Activated naive CD4-positive, alpha-beta T cell (primary cell): ENCODE measurements at places on chromosomes 7 and 10.

DNA sequence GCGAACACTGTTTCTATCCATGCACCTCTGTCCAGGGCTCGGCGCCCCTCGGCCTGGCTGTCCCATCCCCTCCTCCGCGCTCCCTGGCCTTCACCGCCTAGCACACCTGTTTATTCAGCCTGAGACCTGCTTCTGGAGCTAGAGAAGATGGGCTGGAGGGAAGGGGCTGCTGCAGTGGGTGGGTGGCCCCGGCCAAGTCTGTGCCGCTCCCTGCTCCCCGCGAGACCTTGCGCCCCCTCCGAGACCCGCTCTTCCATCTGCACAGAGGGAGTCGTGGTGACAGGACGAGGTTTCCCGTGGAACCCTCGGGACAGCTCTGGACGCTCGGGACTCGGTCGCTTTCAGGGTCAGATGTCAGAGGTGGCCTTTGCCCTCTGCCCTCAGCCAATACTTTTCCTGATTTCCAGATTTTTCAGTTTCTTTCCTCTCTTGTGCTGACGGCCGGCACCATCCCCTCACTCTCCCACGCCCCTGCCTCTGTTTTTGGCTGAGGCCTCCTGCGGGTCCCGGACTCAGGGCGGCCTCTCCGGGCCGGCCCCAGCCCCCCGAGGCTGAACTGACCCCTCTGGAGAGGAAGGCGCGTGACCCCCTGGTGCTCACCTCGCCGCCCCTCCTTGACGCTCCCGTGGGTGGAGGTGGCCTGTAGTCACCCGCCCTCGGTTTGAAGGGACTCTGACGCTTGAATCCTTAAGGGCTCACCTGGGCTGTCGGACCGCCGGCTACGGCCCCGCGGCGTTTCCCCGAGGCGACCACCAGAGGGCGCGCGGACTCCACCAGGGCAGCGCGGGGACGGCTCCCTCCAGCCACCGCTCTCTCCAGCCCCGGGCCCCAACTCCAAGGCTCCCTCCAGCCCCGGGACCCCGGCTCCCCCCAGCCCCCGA lies 15.6 kb downstream of the SHH start:
- DNase-seq, result peak; percentile 49

DNA sequence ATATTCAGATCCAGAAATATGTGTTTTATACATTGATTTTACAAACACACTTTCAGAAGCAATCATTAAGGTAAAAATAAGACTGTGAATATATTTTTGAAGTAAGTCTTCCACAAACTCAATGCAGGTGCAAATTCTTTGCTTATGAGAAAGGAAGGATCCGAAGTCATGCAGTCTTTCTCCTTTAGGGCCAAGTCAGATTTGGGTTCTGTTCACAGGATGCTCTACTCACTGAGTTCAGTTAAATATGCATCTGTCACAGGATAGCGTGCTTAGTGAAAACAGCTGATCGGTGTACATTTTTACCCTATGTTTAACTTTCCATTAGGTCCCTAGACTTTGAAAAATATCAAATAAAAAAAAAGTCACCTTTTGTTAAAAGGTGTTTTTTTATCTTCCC lies 608.5 kb downstream of the PHTF2 start:
- no peak for DNase-seq

GRCh38 chr10:132879408-132880127 lies 62.8 kb downstream of the CFAP46 start:
- no peak for DNase-seq

DNA sequence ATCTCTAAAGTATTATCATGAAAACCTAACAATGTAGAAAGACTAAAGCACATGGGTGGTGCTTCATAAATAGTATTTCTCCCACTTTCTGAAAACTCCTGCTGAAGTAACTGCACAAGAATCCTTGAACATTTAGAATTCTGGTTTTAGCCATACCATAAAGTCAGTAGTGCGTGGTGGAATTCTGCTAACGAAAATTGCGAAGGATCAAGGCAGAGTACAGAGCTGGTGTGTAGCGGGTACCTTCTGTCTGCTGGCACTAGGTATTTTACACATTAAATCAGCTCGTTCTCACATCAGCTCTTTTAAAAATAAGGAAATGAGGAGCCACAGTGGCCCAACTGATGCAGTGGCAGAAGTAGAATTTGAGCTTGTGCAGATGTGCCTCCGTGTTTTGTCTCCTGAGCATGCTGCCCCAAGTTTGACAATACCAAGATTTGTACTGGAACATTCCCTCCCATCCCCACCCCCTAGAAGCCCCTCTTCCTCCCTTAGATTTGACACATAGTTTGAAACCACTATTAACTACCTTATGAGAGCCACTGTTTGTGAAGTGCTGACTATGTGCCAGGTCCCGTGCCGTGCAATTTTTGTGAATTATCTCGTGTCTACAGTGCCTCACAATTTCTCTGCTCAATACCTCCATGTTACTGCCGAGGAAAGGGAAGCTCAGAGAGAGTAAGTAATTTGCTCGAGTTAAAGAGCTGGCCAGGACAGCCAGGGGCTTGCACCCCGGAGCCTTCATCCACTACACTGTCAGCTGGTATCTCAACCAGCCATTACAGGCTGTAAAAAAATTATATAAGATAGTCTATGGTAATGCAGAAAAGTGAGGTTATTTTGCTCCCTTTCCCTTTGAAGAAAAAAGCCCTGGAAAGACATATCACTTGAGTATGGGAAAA lies 66.9 kb downstream of the EGFR start:
- no peak for DNase-seq

GRCh38 chr7:94374231-94374630 lies 20.5 kb upstream of the COL1A2 start:
- DNase-seq, result no peak

GRCh38 chr7:24698531-24699266 lies 58.6 kb downstream of the GSDME start:
- no peak for DNase-seq

GRCh38 chr10:48478980-48479811 lies 125.7 kb downstream of the ARHGAP22 start:
- DNase-seq, result no peak

DNA sequence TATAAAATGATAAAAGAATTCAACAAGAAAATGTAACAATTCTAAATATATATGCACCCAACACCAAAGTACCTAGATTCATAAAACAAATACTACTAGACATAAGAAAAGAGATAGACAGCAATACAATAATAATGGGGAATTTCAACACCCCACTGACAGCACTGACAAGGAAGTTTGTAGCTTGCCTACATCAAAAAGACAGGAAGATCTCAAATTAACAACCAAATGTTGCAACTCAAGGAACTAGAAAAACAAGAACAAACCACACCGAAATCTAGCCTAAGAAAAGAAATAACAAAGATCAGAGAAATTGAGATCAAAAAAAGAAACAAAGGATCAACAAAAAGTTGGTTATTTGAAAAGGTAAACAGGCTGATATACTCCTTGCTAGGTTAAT lies 36.5 kb upstream of the TNKS2 start:
- DNase-seq, result no peak

DNA sequence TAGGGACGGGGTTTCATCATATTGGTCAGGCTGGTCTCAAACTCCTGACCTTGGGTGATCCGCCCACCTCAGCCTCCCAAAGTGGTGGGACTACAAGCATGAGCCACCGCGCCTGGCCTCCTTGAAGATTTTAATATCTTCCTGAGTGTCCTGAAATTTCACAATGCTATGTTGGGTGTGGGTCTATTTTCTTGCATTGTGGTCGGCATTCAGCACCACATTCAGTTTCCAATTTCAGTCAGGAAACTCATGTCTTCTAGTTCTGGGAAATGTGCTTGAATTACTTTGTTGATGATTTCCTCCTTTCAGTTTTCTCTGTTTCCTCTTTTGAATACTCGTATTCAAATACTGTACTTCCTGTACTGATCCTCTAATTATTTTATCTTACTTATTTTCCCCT lies 49.3 kb upstream of the IL6 start:
- no peak for DNase-seq

DNA sequence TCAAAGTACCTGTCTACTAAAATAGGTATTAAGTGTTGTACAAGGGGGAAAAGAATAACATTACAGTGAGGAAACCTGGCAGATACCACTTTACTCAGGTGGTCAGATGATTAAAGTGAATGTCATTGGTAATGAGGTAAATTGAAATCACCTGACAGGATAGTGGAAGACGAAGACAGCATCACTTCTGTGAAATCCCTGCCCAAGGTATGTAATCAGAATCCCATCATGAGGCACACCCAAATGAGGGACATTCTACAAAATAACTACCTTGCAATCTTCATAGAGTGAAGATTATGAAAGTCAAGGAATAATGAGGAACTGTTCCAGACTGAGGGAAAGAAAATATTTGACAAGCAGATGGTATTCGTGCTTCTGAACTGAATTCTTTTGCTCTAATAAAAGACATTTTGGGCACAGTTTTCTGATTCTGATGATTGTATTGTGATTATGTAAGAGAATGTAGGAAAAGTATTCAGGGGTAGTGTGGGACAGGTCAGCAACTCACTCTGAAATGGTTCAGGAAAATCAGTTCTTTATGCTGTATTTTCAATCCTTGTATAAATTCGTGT lies 33.3 kb upstream of the ARMS2 start:
- DNase-seq, result no peak

GRCh38 chr10:116710076-116710475 lies 32.3 kb downstream of the HSPA12A start:
- no peak for DNase-seq

DNA sequence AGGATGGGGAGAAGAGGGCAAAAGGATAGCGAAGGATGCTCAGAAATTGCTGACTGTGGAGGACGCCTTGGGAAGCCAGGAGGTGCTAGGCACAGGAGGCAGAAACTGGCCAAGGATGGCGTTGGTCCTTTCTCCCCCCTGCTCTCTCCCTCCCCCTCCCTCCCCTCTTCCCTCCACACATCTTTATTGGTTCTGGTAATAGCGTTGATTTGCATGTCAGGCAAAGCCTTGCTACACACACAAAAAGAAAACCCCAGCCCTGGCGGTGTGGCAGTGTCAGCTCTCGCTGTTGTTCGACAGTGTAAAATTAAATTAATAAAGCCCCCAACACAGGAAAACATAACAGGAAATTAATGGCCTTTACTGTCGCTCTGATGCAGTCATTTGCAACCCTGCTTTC lies 47.2 kb downstream of the PAX2 start:
- no peak for DNase-seq

GRCh38 chr10:86388119-86388704 lies 21.6 kb upstream of the GRID1 start:
- no peak for DNase-seq

DNA sequence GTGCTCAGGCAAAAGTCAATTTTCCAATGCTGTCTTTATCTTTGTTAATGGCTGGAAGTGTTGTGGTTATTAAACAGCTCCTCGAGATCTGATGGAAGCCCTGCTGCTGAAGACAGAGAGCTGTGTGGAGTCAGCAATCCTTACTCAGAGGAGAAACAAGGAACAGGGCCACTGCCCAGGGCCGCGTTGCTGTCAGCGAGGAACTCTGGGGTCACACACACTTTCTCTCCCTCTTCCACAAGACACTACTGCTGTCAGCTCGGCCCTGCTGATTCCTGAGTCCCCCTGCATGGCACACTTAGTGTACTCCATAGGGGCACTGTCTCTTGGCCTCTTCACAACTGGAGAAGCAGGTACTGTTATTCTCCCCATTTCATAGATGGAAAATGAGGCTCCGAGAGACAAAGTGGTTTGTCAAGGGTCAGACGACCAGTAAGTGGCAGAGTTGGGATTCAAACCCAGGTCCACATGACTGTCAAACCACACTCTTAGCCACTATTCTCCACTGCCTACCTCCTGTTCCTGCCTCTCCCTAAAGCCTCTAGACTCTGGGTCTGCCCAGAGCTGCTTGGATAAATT lies 29.3 kb upstream of the PDCD4 start:
- no peak for DNase-seq

DNA sequence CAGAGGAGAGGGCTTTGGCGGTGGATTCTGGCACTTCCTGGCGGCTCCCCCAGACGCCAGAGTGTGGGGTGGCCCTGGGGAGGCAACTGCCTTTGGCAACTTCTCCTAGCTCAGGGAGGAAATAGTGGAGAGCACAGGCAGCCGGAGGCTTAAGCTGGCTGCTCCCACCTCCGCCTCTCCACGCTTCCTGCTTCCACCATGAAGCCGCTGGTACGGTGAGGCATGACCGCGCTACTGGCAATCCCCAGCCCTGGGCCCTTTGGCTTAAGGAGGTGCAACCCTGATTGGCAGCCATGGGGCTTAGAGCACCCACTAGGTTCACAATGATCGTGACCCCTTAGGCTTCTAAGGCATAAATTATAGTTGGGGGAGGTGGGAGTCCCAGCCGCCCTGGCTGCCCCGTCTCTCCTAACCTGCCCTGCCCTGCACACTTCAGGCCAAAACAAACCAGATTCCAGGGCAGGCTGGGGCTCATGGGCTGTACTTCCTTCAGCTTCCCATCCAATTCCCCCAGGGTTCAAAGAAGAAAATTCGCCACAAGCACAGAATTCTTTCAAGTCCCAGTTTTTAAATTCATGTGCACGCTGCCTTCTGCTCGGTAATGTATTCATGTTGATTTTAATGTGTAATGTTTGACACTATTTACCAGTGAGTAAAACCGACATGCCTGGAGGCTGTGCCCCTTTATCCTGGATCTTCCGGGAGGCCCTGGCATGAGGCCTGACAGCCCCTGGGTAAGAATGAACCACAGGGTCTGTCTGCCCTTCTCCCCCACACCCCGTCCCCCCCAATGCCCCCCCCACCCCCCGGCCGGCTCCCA lies 90.7 kb upstream of the LRRC4 start:
- no peak for DNase-seq

DNA sequence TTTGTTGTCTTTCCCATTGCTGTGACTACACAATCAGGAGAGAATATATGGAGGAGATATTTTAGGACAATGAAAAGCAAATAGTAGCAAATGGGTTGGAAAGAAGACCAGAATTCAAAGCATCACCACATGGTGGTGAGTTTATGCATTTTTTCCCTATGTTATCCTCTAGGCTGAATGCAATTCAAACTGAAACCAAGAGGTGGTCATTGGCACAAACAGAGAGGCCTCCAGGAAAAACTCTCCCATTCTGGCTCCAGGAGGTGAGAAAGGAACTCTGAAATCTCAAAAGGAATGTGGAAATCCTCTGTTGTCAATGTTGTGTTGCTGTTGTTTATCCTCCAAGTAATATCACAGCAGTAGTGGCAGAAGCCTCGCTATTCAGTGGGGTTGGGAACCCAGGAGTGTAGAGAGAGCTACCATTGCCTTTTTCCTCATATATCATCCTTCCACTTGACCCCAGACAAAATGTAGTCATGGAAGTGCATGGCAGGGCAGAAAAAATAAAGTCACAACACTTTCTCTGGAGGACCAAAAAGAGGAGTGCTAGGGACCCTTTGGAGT lies 819.1 kb downstream of the GRID1 start:
- no peak for DNase-seq

- no peak for DNase-seq
Observed at GRCh38 chr10:88705958-88706357, at the start of gene LIPK. TSS of gene LIPK (plus strand) at chr10:88706249. CDS start at chr10:88724544, 18,295 bp downstream.
